Activated CD8-positive, alpha-beta T cell treated with anti-CD3 and anti-CD28 coated beads, Interleukin-2, amount 10 ng/mL, durations not matched to agents 7 days and 5 days (primary cell): ENCODE measurements at places on chromosomes 1 and 21. TPM values are rescaled to one million over a fixed set of nuclear protein-coding genes. Genes with fewer than 3 reads are reported as not detected.

The OMA1 gene
- total RNA-seq: 22.3 TPM

The UMODL1 gene
- not detected for total RNA-seq

The ZNF436 gene
- 5.0 TPM for total RNA-seq

The HSD3B2 gene
- not detected for total RNA-seq

The VSIG8 gene
- not detected for total RNA-seq

GRCh38 chr1:161260376-161261260, 2.1 kb downstream of the PCP4L1 start:
- H3K4me1 ChIP-seq: peaks cover 14% of the 10 kb centered on the region
- peaks cover 10% of the 10 kb centered on the region for H3K36me3 ChIP-seq
- no peak overlapping the region for H3K27ac ChIP-seq
- no peak for DNase-seq
- peaks cover 57% of the 10 kb centered on the region for H3K27me3 ChIP-seq

- DNase-seq: no peak
- H3K4me1 ChIP-seq: peaks cover 10% of the 10 kb centered on the region
- H3K36me3 ChIP-seq: no peaks in the 10 kb centered on the region
- H3K4me3 ChIP-seq: no peak overlapping the region
Measured at GRCh38 chr1:207648334-207649209, 3.6 kb downstream of the CR1L start.

DNA sequence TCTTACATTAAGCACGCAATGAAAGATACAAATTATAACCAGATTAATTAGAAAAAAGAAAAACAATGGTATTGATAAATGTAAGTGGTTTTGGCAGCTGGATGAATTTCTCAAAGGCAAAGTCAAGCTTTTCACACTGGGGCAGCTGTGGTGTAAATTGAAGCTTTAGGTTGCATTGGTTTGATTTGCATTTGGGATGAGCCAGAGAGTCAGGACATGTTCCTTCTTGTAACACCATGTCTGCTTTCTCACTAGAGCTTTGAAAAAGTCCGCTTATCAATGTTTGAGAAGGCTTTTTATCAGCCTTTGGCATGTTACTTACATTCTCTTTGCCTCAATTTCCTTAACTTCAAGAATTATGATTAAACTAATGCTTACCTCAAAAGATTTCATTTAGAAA, 173.9 kb downstream of the GPATCH2 start:
- no peaks in the 10 kb centered on the region for H3K27me3 ChIP-seq
- DNase-seq: no peak
- H3K27ac ChIP-seq: no peak overlapping the region
- H3K36me3 ChIP-seq: no peaks in the 10 kb centered on the region
- no peaks in the 10 kb centered on the region for H3K4me1 ChIP-seq
- H3K4me3 ChIP-seq: no peak overlapping the region
